ENCODE measurements at places on chromosomes 5 and 9.

- DNase-seq: no peak
These were observed 669.9 kb downstream of the MTRR start for GRCh38 chr5:8538821-8539220.

GRCh38 chr5:153824909-153825308, 213.8 kb downstream of the FAM114A2 start:
- DNase-seq: no peak

DNA sequence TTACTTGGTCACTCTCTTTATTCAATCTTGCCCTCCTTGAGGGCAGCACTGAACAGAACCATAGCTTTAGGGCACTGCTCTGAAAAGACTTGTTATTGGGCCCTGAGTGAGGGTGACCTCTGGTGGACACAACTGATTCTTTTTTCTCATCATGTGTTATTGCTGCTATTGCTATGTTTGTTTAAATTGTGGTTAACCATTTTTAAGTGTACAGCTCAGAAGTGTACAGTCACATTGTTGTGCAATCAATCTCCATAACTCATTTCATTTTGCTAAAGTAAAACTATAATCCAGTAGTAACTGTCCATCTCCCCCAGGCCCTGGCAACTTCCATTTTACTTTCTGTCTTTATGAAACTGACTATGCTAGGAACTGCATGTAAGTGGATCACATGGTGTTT, 351.1 kb upstream of the RIOK2 start:
- peak; percentile 97 for DNase-seq

DNA sequence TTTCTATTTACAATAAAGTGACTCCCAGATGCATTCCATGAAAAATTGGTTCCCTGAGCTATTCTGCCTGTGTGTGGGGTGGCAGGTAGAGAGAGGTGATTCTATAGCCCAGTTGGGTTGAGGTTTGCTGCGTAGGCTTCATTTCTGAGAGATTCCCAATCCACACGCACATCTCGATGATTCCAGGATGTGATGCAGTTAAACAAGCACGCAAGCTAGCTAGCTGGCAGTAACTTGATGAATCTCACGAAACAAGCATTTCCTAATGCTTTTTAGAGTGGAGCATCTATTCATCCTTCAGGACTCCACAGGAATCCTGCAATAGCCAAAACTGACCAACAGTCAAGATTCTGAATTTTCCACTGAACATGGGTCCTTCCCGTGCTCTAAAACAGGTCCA, 43.8 kb upstream of the CER1 start:
- peak; percentile 39 for DNase-seq

DNA sequence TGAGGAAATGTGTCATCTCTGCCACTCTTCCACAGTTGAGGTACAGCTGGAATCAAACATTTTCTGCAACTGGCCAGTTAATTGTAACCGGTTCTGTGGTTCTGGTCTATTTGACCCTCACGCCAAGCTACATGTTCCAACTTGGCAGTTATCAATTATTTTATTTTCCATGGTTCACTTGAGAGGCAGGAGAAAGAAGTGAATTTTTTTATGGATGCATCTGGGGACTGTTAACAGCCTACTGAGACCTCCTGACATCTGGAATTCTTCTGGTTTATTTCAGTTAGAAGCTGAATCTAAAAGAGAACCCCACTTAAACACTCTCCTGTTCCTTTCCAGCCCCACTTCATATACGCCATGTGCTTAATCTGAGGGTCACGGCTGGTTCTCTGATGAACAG, 372.3 kb downstream of the DNAH5 start:
- DNase-seq: no peak

DNA sequence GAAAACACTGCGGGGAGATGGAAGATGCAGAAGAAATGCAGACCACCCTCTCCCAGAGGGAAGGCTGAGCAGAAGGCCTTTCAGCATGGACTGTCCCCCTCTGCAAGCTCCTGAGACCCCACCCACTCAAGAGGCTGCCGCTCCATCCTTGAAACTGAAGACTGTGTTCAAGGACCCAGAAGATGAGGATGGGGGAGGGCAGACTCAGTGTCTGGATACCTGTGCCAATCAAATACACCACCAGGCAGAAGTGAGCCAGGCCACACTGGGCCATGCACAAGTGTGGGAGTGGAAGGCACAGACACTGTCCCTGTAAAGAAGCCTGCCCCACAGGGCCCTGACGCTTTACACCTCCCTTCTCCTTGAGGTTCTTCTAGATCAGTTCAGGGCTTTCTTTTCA, 40.0 kb upstream of the IPPK start:
- DNase-seq: no peak

GRCh38 chr9:83186155-83186737, 123.3 kb upstream of the RASEF start:
- no peak for DNase-seq

DNA sequence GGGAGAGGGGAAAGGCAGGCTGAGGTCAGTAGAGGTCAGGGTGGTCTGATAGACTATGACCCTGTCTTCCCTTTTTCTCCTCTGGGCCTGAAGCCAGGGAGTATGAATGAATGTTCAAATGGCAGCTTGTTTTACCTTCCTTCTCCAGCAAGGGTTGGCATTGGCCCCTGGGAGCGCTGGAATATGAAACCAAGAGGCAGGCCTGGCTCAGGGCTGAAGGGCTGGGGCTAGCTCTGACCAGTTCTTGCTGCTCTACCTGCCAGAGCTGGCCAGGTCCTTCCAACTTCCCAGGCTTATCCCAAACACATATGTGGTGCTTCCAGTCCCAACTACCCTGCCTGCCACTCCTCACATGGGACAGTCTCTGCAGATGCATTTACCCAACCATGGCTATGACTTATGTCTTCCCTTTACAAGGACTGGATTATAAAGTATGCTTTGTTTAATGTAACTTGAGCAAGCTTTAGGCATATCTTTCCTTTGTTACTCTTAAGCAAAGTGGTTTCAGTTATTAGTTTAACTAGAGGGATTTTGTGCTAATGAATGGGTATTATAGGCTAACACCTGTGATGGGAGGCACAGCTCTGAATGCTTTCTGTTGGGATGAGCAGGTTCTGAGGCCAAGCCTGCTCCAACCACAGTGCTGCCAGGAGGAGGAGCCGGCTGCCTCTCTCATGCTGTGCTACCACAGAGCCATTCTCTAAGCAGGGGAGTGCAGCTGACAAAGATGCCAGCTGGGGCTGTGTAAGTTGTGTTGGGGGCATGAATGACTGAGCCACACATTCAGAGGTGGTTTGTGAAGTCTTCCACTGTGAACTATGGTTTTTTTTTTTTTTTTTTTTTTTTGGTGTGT, 6.1 kb downstream of the CCNI2 start:
- DNase-seq: no peak

GRCh38 chr9:113590991-113591898, 127.7 kb downstream of the RGS3 start:
- DNase-seq: peak; percentile 84
